ENCODE measurements at places on chromosomes 5 and 9.
A peak's percentile ranks its signal among the peaks of the same experiment; 100 is the strongest.

DNA sequence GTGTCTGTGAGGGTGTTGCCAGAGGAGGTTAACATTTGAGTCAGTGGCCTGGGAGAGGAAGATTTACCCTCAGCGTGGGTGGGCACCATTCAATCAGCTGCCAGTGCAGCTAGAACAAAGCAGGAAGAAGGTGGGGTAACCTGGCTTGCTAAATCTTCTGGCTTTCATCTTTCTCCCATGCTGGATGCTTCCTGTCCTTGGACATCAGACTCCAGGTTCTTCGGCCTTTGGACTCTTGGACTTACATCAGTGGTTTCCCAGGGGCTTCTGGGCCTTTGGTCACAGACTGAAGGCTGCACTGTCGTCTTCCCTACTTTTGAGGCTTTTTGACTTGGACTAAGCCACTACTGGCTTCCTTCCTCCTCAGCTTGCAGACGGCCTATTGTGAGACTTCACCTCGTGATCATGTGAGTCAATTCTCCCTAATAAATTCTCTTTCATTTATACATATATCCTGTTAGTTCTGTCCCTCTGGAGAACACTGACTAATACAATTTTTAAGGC, 38.1 kb downstream of the PBX3 start:
- DNase-seq: no peak

DNA sequence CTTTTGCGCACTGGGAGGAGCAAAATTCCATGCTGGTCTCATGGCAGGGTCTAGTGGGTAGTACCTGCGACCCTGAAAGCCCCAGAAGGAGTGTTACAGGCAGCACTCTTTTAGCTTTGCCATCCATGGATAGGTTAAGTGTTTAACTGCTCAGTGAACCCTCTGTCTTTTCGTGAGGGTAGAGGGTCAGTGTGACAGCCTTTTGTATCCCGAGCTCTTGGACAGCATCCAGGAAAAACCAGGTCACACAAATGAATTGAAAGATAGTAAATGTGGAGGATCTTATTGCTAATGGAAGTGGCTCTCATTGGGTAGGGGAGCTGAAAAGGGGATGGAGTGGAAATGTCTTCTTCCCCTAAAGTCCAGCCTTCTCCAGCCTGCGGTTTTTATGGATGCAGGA, 57.8 kb upstream of the CCDC112 start:
- DNase-seq: no peak

- no peak for DNase-seq
Observed at GRCh38 chr5:43065387-43065947, 25.3 kb upstream of the ANXA2R start.

DNA sequence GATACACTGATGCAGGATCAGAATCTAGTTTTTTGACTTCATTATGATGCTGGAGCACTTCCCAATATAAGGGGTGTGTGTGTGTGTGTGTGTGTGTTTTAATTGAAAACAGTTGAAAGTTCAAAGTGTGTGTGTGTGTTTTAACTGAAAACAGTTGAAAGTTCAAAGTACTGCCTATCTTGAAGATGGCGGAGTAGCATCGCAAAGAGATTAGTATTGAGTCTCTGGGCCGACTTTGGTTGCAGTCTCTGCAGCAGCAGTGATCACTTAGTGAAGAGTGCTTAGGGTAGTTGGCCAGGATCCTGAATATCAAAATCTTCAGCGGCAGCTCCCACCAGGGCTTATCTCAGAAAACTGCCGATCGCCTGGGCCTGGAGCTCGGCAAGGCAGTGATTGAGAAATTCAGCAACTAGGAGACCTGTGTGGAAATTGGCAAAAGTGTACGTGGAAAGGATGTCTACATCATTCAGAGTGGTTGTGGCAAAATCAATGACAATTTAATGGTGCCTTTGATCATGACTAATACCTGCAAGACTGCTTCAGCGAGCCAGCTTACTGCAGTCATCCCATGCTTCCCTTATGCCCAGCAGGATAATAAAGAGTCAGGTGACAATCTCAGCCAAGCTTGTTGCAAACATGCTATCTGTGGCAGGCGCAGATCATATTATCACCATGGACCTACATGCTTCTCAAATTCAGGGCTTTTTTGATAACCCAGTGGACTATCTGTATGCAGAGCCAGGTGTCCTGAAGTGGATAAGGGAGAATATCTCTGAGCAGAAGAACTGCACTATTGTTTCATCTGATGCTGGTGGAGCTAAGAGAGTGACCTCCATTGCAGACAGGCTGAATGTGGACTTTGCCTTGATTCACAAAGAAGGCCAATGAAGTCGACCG, 7.3 kb upstream of the SCAI start:
- peak; percentile 22 for DNase-seq

DNA sequence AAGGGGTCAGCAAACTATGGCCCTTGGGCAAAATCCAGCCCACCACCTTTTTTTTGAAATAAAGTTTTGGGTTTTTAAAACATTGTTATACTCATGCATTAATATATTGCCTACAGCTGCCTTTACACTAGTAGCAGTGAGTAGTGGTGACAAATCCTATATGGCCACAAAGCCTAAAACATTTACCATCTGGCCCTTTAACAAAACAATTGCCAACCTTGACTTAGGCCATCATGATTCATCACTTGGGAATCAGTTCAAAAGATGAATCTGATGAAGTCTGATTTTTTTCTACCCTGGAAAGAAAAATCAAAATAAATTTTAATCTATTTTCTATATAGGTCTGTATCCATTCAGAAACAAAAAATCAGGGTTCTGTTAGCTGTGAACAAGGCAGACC, 484.9 kb downstream of the BNC2 start:
- DNase-seq: peak; percentile 43

GRCh38 chr5:55453211-55453610, 81.6 kb downstream of the PLPP1 start:
- no peak for DNase-seq

DNA sequence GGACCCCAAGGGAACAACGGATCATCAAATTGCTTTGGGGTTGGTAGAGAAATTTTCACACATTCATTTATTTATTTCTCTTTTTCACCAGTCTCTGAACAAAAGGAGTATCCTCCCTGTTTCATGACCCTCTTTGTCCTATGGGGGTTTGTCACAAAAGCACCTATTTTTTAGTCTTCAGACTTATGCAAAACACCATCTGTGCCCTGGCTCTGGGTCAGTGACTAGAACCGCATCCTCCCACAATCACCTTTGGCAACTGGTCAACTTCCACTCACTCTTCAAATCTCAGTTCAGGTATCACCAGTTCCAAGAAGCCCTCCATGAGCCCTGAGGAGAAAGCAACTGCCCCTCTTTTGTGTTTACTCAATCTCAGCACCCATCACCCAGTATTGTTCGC, 395.7 kb downstream of the CDK5RAP2 start:
- DNase-seq: no peak

DNA sequence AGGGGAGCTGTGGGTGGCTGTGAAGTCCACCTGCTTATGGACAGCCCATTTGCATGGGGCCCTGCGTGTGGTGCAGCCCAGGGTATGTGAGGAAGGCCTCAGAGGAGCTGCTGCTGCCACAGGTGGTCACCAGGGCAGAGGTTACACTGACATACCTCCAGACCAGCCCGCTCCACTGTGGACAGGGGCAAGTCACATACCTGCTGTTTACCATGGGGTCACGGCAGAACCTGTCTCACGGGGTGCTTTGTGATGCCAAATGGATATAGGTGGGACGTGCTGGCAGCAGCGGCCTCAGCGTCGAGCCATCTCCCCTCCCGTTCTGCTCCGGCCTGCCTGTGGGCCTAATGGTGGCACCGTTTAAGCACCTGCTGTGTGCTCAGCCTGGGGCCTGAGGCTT, 127.5 kb upstream of the LMX1B start:
- DNase-seq: no peak

DNA sequence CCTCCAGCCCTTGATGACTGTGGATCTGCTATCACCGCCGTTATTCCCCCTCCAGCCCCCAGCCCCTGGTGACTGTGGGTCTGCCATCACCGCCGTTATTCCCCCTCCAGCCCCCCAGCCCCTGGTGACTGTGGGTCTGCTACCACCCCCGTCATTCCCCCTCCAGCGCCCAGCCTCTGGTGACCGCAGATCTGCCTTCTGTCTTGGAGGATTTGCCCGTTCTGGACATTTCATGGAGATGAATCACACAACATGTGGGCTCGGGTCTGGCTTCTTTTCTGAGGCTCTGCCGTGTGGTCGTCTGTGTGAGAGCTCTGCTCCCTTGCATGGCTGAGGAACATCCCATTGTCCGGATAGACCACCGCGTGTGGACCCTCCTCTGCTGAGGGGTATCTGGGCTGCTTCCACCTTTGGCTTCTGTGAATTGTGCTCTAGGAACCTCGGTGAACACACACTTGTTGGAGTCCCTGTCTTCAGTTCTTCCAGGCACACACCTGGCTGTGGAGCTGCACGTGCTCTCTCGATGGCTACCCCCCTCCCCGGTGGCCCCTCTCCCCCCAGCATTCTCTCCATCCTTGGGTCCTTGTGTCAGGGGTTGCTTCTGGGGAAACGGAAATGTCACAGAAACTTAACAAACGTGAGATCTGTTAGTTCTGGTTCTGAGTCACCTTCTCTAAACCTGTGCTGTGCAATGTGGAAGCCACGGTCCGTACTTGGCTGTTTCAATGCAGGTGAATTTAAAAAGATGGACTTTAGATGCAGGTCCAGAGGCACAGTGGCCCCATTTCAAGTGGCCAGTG, 105.3 kb upstream of the COL5A1 start:
- peak; percentile 38 for DNase-seq

GRCh38 chr5:34724741-34725140, 68.6 kb downstream of the RAI14 start:
- DNase-seq: no peak

- DNase-seq: no peak
Observed at GRCh38 chr9:11086561-11086960, 473.8 kb upstream of the PTPRD start.

- peak; percentile 79 for DNase-seq
Observed at GRCh38 chr9:83047839-83048775, 14.8 kb downstream of the RASEF start.

DNA sequence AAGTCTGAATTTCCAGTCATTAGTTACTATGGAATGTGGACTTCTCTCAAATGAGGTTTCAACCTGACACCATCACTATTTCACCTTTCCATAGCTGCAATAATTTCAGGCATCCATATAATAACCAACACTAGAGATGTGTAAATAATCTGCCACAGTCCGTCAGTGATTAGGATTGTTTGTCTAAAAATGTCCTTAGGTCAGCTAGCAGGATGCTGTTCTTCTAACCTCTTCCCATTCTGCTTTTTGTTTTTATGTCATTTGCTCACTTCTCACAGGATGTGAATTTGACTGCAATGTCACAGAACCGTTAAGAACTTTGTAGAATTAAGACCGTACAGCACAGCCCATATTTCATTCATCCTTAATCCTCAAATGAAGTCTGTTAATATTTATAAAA, 166.4 kb upstream of the RASA1 start:
- no peak for DNase-seq

DNA sequence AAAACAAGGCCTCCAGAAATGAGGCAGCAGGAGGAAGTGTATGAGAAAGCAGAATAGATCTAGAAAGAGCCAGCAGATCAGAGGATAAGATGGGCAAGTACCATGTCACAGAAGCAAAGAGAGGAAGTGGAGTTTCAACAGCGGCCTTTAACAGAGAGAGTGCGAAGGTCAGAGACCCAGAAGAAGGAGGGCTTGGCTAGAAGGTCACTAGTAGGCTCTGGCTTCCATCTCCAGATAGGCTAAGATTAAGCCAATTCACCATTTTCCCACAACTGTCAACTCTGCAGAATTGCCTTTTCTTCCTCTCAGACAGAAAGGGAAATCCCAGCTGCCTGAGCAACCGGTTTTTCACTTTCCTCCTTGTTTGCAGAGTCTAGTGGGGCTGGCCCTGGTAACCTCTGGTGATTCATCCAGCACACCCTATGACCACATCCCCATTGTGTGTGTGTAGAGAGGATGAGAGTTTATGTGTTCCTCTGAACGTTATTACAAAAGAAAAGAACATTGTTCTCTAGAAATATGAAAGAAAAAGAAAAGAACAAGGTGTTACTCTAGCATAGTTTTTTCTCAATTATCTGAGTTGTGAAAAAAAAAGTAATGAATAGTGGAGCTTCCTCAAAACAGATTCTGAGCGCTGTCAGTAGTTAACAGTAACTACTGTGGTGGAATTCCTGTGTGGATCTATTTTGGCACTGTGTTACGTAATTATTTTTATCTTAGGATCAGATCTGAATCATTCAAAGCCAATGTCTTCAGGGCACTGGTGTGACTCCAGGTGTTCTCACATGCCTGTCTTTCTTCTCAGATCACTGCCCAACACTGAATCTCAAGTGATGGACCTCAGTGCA, 220.4 kb downstream of the ARRDC3 start:
- DNase-seq: peak; percentile 92

DNA sequence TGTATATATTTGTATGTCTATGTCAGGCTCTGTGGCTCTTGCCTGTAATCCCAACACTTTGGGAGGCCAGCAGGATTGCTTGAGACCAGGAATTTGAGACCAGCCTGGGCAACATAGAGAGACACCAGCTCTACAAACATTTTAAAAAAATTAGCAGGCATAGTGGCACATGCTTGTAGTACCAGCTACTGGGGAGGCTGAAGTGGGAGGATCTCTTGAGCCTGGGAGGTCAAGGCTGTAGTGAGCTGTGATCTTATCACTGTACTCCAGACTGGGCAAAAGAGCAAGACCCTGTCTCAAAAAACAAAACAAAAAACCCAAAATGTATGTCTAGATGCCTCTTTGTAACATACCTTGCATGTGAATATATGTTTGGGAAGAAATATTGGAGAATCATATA, 15.8 kb downstream of the ARRDC3 start:
- DNase-seq: no peak

Data from NCI-H226 (cell line).